Mucosa of gallbladder (tissue), 1 donor: ENCODE measurements at places on chromosomes 4 and X.

DNA sequence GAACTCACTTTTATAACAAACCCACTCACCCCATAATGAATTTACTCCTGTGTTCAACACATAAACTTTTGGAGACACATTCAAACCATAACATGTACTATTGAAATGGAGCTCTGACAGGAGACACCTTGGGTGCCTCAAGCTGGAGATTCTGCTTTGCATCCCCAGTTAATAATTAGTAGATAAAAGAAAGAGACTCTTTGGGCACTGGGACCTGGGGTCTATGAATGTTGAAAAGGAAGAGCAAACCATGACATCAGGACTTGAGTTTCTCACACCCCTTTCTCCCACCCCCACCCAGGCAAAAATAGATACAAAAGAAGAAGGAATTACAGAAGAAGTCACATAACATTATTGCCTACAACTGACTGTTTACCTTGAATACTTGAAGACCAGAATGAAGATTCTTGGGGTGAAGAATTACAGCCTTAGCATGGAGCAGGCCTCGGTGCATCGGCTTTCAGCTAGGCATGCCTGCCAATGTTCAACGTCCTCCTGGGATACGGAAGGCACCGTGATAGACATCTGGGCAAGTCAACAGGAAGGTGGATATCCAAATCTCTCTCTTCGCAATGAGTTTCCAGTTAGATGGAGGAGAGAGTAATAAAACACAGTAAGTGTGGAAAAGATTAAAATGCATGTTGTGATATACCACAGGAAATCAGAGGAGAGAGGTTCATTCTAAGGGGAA is 316.0 kb downstream of the TRIML1 start:
- DNase-seq, result no peak

- DNase-seq, result peak; percentile 89
These were observed 27.1 kb upstream of the NSUN7 start for GRCh38 chr4:40722576-40723161.

- DNase-seq, result no peak
These were observed 10.7 kb downstream of the TENT5D start for GRCh38 chrX:80430826-80431504.

- no peak for DNase-seq
These were observed 1353.4 kb downstream of the PCDH7 start for GRCh38 chr4:32073542-32073941.

DNA sequence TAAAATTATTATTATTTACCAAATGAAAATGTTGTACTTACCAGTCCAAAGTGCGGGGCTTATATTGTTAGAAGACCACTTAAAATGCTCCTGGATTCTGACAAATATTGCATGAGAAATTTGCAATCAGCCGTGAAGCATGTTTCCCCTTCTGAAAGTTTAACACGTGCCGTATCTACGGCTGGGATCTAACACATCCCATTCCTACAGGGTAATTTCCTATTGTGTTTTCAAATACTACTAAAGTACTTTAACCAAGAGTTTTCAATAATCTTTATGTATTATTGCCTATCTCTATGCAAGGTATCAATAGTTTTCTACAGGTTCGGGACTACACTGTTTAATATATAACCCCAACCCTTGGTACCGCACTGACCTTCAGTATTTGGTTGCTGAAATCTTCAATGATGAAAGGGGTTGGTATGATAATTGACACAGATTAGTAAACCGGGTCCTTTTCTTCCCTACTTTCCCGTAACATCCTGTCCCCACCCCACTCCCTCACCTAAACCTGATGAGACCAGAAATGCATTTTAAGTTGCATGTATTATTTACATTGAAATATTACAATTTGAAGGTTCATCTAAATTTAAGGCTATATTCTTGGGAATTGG is 795 bp upstream of the BRWD3 start:
- DNase-seq, result no peak

- no peak for DNase-seq
These were observed 29.2 kb downstream of the PRRG1 start for GRCh38 chrX:37378404-37378803.

- no peak for DNase-seq
These were observed 50.5 kb upstream of the NDST3 start for GRCh38 chr4:117983541-117984365.

DNA sequence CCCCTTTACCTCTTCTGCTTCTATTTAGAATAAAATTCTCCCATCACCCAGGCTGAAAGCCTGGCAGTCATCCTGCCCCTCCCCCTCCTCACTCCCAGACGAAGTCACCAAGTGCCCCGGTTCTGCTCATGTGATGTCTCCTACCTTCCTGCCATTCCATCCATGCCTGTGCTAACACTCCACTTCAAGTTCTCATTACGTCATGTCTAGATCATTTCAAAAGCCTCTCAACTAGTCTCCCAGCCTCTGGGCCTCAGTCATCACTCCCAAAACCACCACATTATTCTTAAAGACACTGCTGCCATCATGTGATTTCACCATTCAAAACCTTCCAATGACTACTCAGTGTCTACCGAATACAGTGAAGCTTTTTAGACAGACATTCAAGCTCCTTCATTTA is 17.2 kb upstream of the HOPX start:
- no peak for DNase-seq

- no peak for DNase-seq
These were observed 66.8 kb upstream of the SMAD1 start for GRCh38 chr4:145414841-145415240.

DNA sequence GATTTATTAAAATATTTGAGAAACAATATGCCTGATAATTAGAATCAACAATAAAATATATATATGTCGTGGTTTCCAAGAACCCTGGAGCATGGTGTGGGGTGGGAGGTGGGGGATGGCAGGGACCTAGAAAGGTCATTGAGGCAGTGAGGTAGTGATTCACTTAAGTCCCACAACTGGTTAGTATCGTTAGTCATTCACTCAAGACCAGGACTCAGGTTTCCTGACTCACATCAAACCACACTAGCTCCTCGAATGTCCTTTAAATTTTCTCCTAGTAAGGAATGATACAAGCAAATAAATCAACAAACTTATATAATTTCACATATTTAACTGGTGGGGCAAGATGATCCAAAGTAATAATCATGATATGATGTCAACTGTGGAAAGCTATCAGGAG is 158.8 kb upstream of the AADAT start:
- DNase-seq, result no peak

GRCh38 chrX:1592470-1593142 is 1.2 kb downstream of the AKAP17A start:
- DNase-seq, result no peak

DNA sequence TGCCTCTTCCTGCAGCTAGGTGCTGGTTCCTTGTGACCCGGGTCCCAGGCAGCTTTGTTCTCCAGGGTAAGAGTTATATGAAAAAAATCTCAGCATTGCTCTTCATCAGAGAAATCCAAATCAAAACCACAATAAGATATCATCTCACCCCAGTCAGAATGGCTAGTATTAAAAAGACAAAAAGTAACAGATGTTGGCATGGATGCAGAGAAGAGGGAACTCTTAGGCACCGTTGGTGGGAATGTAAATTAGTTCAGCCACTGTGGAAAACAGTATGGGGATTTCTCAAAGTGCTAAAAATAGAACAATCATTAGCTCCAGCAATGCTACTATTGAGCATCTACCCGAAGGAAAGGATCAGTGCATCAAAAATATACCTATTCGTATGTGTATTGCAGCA is 61.5 kb downstream of the SORCS2 start:
- DNase-seq, result no peak

DNA sequence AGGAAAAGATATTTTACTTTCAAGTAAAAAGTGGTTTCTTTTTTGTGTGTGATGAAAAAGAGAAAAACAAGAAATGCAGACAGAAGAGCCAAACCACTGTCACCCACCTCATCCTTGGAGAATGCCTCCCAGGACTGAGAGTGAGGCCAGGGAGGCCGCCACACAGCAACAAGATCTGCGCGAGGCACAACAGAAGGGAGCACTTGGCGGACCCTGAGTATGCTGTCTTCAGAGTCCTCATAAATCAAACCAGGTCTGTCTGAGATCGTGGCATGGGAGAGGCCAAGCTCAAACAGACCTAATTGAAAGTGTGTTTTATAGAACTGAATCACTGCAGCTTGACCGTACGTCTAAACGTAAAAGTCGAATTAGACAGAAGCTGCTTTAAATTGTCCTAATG is 134.3 kb upstream of the VCX2 start:
- no peak for DNase-seq

DNA sequence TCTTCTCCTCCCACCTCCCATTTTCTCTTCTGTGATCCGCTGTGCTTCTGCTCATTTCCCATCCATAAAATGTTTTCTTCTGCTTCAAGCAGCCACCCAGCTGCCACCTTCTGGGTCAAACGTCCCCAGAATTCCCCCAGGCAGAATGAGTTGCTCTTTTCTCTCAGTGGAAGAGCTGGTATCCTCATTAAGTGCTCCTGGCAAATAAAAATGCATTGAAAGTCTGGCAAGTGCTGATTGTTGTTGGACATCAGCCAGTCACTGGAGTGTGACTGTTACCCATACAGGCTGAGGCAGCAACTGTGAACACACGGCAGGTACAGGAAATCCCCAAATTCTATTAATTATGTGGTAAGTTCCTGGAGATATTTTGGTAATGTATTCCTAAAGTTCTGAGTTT is 52.6 kb downstream of the LIMCH1 start:
- no peak for DNase-seq

DNA sequence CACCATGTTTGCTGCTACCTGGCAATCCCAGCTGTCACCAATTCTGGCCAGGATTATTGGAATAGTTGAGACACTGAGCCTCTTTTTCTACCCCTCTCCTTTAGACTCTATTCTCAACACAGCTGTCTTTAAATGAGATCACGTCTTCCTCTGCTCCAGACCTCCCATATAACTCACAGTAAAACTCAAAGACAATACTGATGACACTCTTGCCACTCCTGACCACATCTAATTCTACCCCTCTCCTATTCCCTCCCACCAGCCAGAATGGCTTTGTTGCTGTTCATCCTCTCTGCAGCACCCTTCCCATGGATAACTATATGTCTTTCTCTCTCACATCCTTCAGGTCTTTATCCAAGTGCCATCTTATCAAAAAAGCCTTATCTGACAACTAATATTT is 188.6 kb upstream of the IL15 start:
- DNase-seq, result no peak

- no peak for DNase-seq
These were observed 133.1 kb downstream of the IDS start for GRCh38 chrX:149371986-149372385.

DNA sequence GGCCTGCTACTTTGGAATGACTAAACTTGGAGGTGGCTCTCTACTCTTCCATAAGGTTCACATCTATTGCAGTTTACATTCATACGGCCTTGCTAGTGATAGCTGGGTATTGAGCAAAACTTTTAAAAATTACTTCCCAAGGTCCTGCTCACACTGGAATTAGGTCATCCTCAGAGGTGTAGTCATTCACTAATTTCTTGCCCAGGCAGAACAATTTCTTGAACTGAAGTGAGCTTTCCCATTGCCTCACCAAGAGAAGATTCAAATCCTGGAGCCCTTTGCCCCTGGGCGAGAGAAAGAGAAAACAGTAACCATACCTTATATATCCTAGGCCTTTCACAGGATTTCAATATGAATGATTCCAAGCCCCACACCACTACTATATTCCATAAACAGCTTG is 109.2 kb downstream of the GUCY2F start:
- DNase-seq, result no peak

- no peak for DNase-seq
These were observed 1668.7 kb upstream of the PCDH7 start for GRCh38 chr4:29051381-29051965.

DNA sequence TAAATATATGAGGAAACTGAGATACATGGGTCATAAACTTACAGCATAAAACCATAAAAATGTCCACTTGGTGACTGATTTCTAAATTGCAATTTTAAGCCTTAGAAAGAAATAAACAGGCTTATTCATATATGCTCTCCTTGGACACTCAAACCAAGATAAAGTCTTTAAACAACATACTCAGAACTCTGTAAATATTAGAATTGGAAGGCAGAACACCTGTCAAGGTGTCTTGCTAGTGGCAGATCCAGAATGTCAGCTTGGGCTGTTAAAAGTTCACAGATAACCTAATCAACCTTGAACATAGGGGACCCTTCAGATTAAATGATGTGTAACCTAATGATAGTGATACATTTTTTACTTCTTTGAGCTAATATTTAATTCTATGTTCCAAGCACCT is 208.1 kb upstream of the ARSJ start:
- no peak for DNase-seq

- no peak for DNase-seq
These were observed 101.7 kb downstream of the CORIN start for GRCh38 chr4:47736146-47736545.

- no peak for DNase-seq
These were observed 28.2 kb downstream of the FGFBP1 start for GRCh38 chr4:15910155-15910940.

- no peak for DNase-seq
These were observed 116.0 kb downstream of the MXRA5 start for GRCh38 chrX:3230496-3230895.

GRCh38 chrX:9848718-9849479 is 62.7 kb downstream of the SHROOM2 start:
- DNase-seq, result no peak

- DNase-seq, result peak; percentile 15
These were observed 115.2 kb upstream of the LNX1 start for GRCh38 chr4:53706422-53707032.

- peak; percentile 88 for DNase-seq
These were observed at the start of gene SEC24B for GRCh38 chr4:109433205-109434006. Gene SEC24B, plus strand, starts transcription at chr4:109433815. Its CDS starts 55 bp downstream, at chr4:109433870.

GRCh38 chrX:47384502-47384901 is 14.1 kb downstream of the ZNF157 start:
- peak; percentile 72 for DNase-seq

GRCh38 chr4:56055027-56055977 is 106.6 kb downstream of the CEP135 start:
- no peak for DNase-seq

DNA sequence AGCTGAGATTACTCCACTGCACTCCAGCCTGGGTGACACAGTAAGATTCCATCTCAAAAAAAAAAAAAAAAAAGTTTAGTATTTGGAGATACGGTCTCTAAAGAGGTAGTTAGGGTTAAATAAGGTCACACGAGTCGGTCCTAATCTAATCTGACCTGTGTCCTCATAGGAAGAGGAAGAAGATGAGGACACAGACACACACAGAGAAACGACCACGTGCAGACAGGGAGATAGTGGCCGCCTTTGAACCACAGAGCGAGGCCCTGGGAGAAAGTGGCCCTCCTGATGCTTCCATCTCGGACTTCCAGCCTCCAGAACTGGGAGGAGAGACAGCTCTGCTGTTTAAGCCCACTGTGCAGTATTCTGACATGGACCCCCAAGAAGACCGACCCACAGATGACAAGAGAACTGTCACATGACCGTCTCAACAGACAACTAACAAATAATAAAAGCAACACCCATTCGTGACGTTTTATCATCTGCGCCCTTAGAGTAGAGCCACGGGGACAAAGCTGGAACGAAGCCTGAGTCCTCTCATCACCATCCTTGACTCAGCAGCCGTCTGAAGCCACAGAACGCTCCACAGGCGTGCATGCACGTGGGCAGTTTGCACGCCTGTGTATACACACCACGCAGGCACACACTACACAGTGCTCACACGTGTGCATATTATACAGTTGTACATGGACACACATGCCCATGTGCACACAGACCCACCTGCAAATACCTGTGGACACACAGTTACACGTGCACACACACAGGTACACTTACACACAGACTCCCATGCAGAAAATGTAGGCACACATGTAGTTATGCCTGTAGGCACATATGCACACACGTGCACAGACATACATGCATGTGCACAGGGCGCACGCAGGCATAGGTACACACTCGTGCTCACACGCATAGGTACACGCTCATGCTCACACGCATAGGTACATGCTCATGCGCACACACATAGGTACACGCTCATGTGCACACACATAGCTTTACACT is 51.7 kb downstream of the FAM53A start:
- DNase-seq, result no peak

- no peak for DNase-seq
These were observed 43.1 kb upstream of the PPARGC1A start for GRCh38 chr4:23932901-23933308.
